ENCODE measurements at places on chromosomes 7 and 10.
A peak's percentile ranks its signal among the peaks of the same experiment; 100 is the strongest.

GRCh38 chr7:1013581-1013980 is 30.6 kb downstream of the CYP2W1 start:
- no peak for DNase-seq

GRCh38 chr7:134720091-134720935 is 59.1 kb upstream of the CALD1 start:
- no peak for DNase-seq

DNA sequence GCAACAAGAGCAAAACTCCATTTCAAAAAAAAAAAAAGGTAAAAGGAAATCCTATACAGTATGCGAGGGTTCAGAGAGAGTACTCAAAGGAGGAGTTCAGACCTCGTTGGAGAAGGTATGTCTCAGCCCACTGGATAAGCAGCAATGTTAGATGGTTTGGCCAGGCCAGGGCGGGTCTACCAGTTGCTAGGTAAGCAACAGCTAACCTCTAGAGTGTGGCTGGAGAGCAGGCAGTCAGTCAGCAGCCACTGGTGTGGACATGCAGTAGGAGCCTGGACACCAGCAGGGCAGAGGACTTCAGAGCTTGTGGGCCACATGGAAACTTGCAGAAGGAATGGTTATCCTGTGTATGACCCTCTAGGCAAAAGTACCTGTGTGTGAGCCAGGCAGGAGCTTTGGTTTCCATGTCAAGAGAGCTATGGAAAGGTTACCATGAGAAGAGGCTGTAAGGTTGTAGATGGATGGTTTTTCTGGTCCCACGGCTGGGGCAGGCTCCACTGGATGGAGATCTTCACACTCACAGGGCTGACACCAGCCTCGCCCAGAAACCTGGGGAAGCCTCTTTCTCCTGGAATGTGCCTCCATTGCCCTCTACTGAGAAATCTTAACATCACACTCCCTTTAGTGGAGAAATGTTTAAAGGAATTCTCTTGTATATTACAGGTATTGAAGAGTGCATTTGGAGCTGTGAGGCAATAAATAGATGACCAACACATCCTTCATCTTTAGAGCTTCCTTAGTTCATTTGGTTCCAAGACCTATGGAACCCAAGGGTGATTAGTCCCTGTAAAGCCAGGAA is 63.6 kb downstream of the CCDC186 start:
- no peak for DNase-seq

DNA sequence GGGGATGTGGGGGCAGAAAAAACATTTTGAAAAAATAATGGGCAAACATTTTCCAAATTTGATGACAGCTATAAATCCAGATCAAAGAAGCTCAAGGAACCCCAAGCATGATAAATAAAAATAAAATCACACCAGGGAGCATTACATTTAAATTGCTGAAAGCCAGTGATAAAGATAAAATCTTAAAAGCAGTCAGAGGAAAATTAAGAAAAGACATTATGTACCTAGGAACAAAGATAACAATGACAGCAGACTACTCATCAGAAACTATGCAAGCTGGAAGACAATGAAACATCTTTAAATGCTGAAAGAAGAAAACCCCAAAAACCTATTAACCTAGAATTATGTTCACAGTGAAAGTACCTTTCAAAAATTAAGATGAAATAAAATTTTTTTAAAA is 23.3 kb downstream of the NEUROG3 start:
- DNase-seq, result no peak

- DNase-seq, result no peak
Measured at GRCh38 chr10:43296320-43296719, 29.5 kb upstream of the RASGEF1A start.

- no peak for DNase-seq
Measured at GRCh38 chr10:20956843-20957242, 59.7 kb upstream of the NEBL start.

DNA sequence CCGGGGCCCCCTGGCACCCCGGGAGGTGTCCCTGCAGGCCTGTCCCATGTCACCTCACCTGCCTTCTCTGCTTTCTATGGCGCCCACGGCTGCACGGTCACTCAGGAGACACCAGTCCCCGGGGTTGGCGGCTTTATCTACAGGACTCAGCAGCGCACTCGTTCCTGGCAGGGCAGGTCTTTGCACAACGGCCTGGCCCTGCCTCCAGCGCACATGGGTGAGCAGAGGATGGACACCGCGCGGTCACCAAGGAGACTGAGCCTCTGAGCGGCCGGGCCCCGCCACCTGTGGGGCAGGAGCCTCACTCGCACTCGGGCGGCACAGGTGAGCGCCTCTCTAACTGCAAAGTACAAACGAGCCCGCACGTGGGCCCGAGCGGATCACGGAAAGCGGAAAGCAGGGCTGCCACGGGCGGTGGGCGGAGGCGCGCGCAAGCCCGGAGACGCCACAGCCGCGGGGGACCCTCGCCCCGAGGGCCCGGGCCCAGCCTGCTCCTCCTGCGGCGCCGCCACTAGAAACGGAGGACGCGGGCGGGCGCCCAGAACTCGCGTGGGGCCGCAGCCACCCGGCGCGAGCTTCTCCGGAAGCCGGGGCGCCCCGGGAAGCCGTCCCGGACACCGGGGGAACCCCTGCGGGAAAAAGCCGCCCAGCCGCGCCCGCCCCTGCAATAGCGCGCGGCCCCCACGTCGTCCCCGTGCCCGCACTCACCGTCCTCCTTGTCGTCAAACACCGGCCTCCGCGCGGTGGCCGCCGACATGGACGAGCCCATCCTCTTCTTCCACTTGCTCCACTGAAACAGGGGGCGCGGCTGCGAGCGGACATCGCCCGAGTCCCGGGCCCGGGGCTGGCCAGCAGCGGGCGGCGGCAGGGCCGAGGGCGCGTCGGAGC is 642 bp downstream of the STK32C start:
- peak; percentile 50 for DNase-seq

GRCh38 chr10:4337563-4337962 is 488.4 kb upstream of the AKR1E2 start:
- no peak for DNase-seq

- no peak for DNase-seq
Measured at GRCh38 chr7:29208410-29209250, 14.1 kb downstream of the CHN2 start.

DNA sequence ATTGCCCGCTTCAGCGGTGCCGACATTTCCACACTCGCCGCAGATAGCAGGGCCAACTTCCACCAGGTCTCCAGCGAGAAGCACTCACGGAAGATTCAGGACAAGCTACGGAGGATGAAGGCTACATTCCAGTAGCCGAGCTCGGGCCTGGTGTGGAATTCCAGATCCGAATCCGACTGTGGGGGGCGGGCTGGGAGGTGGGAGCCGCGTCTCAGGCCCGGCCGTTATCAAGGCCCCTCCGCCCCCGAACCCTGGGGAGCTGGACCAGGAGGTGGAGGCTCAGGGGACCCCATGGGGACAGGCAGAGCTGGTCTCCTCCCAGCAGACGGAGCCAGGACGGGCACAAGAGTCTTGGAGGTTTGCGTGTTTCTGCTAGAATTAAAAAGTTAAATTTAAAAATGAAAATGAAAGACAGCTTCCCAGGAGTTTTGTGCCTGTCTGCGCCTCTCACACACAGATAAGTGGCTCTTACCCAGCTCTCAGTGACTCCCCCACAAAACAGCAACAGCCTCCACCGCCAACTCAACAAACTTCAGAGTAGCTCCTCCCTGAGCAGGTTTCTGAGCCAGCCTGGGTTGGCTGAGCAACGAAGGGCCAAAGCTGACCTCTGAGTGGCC is 5.2 kb upstream of the UTF1 start:
- DNase-seq, result no peak

DNA sequence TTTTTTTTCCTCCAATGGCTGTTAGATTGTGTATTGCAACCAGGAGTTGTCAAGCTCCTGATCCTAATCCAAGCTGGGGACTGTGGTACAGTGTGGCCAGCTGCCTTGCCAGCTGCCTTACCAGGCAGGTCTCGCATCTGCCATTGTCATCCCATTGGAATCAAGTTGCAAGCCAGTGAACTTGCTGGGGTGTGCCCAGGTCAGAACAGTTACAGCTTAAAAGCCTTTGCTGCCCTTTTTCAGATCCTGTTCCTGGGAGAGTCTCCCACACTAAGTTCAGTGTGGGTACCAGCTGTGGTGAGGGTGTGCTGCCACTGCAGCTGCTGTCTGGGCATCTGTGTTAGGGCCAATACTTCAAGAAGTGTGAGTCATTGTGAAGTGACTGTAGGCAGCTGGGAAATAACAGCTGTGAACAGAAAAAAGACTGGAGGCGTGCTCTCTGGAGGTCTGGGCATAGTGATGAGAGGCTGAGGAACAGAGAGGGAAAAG is 72.8 kb downstream of the CCNY start:
- peak; percentile 10 for DNase-seq
